ENCODE measurements at places on chromosomes 3 and 15. TPM values are rescaled to one million over a fixed set of nuclear protein-coding genes. Genes with fewer than 3 reads are reported as not detected.

Gene CACNA2D2
- total RNA-seq: 10.2 TPM

Gene SCAMP5
- 6.2 TPM for total RNA-seq

DNA sequence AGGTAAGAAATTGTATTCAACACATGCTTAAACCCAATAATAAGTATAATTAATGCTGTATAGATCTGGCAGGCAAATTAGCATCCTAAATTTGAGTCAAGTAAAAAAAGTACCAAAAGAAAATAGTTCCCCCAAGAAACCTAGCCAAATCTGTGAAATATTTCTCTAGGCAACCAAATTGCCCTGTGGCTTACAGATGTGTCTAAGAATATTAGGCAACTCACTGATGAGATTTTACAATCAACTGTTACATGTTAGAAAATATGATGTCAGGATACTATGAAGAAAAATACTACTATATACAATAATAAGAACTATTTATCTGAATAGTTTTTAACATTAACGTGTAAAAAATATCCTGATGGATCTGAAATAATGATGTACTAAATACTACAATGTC lies 397.1 kb downstream of the TIGIT start:
- DNase-seq: no peak

- no peak for DNase-seq
Measured at GRCh38 chr15:95142531-95142930, 911.2 kb downstream of the MCTP2 start.
